ENCODE measurements at places on chromosomes 6 and 20. TPM values are rescaled to one million over a fixed set of nuclear protein-coding genes. Genes with fewer than 3 reads are reported as not detected.

Gene PRSS16
- total RNA-seq = not detected

Gene ME1
- total RNA-seq = 15.5 TPM

Gene CDH26
- not detected for total RNA-seq

Gene ZNF165
- total RNA-seq = 0.49 TPM

Gene REPS1
- 26.1 TPM for total RNA-seq

Gene CYP39A1
- total RNA-seq = 0.20 TPM

Gene LRRN4
- total RNA-seq = 0.07 TPM

Gene CCN5
- not detected for total RNA-seq

Gene SYCP2L
- total RNA-seq = not detected

Gene BCAS4
- 1.00 TPM for total RNA-seq

Gene AFDN
- 47.2 TPM for total RNA-seq

Gene TRIM15
- total RNA-seq = not detected

Gene BHLHE23
- total RNA-seq = not detected

Gene FERMT1
- 4.0 TPM for total RNA-seq

Gene CEBPB
- 17.1 TPM for total RNA-seq

Gene RNF39
- total RNA-seq = not detected

Gene OPN5
- not detected for total RNA-seq

Gene MOG
- total RNA-seq = not detected

Gene PLN
- not detected for total RNA-seq

Gene PGC
- total RNA-seq = not detected

Gene CDKN1A
- 299 TPM for total RNA-seq

Gene SAMD10
- 0.94 TPM for total RNA-seq

Gene ZNF512B
- 13.0 TPM for total RNA-seq

Gene PRKN
- 0.13 TPM for total RNA-seq

Gene SDCBP2
- 5.6 TPM for total RNA-seq

Gene EDN3
- not detected for total RNA-seq

Gene FAM209A
- not detected for total RNA-seq

Gene LST1
- total RNA-seq = 0.20 TPM

Gene COL19A1
- total RNA-seq = not detected

Gene MTHFD1L
- total RNA-seq = 41.2 TPM

Gene KCNK16
- not detected for total RNA-seq

Gene EYS
- total RNA-seq = not detected

Gene EIF2S2
- total RNA-seq = 98.2 TPM

Gene NT5E
- total RNA-seq = 258 TPM

Gene PLG
- not detected for total RNA-seq

Gene CCM2L
- total RNA-seq = 12.3 TPM

Gene FAM83C
- not detected for total RNA-seq

Gene TMEM74B
- 1.4 TPM for total RNA-seq

Gene FAM217A
- not detected for total RNA-seq

Gene ZFP64
- total RNA-seq = 22.7 TPM

Gene GLP1R
- not detected for total RNA-seq

Gene CTCFL
- total RNA-seq = not detected

Gene ANKRD66
- not detected for total RNA-seq

Gene PTPRA
- total RNA-seq = 38.1 TPM

Gene MARCKS
- total RNA-seq = 195 TPM

Gene CENPW
- total RNA-seq = 28.8 TPM

Gene TRMT11
- 7.9 TPM for total RNA-seq

Gene HMGCLL1
- not detected for total RNA-seq

Gene MLN
- not detected for total RNA-seq

Gene CD40
- 10.9 TPM for total RNA-seq

Gene GRM4
- not detected for total RNA-seq

Gene DIDO1
- total RNA-seq = 31.6 TPM

Gene RBM39
- 126 TPM for total RNA-seq

Gene CASS4
- total RNA-seq = not detected

Gene GCNT2
- 9.3 TPM for total RNA-seq

Gene ZKSCAN4
- total RNA-seq = 2.1 TPM

Gene HLA-DQA2
- not detected for total RNA-seq

Gene MEP1A
- total RNA-seq = not detected

Gene FOXP4
- 2.6 TPM for total RNA-seq

Gene C20orf144
- 0.05 TPM for total RNA-seq
